ENCODE measurements at places on chromosomes 6 and 20.

- DNase-seq: no peak
Measured at GRCh38 chr6:16239798-16240123, 1.4 kb downstream of the GMPR start.

DNA sequence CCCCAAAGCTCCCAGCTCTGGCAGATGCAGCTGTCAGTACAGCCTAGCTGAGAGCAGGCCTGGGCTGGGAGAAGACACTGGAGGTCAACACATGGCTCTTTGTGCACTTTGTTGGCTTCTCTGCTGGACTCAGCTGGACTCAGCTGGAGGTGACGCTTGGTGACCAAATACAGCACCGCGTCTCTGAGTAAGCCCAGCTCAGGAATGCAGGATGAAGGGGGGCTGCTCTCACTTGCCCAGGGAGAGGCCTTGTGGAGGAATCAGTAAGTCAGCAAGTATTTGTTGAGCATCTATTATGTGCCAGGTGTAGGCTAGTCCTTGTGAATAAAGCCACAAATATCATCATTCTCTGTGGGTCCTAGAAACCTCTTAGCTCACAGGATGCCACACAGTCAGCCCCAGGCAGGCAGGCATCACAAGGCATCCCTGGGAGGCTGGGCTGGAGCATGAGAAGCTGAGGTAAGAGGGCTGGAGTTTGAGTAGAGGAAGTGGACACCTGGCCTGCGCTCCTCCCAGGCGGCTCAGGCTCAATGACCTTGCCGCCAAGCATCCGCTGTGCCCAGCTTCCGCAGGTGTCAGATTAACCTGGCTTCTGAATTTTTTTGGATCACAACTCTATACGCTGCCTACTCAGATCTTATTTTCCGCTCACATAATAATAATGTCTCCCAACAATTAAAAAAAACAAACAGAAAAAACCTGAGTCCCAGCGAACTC, 95.4 kb downstream of the TMEM170B start:
- no peak for DNase-seq

GRCh38 chr6:34938268-34938667, 49.2 kb downstream of the ANKS1A start:
- DNase-seq: no peak

DNA sequence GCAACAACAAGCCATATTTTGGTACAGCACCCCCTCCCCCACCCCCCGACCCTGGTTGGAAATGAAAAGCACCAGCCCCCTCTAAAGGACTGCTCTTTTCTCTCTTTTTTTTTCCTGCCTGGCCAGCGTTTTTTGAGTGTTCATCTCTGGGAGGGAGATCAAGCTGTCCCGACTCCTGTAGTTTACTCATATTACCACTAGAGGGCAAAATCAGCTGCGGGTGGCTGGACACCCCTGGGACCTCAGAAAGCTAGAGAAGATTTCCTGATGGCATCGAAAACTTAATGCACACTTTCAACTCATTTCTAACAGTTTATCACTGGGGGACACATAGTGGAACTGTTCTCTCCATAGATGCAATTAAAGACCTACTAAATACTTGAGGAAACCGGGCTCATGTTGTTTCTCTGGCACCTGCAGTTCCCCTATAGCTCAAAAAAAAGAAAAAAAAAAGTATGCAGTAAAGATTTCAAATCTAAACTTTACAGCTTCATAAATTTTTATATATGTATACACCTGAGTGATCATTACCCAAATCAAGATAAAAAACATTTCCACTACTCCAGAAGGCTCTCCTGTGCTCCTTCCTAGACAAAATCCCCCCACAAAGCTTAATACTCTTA, 24.4 kb downstream of the CNBD2 start:
- peak; percentile 15 for DNase-seq

GRCh38 chr6:139376017-139376330, 1.5 kb upstream of the CITED2 start:
- no peak for DNase-seq

DNA sequence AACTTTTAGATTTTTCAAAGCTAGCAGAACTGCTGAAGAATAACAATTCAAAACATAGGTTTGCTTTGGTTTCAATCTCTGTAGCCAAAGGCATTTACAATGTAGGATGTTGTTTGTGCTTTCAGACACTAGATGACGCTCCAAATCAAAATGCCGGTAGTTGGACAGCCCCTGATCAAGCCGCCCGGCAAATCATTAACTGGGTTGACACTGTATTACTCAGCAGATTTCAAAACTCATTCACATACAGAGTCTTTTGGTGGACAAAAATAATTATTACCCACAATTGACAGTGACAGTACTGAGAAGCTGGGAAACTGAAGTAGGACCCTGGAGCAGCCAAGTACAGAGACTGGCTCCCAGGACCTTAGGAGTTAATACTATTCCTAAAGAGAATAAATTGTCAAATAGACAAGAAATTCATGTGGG, 21.3 kb upstream of the HFE start:
- peak; percentile 36 for DNase-seq

DNA sequence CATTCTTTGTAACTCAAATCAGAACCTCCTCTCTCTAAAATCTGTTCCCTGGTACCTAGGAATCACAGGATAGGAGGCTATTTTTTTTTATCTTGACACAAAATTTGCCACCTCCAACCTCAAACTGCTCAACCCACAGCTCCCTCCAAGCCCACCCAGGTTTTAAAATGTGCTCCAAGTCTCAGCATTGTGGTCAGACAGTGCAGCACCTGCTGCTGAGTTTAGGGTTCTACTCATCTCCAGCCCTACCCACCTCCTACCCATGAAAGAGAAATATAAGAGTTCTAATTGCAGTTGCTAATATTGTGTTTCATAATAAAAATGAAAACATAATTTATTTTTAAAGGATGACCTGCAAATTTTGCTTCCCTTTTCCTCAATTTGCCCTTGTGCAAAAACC, 496.5 kb downstream of the MAFB start:
- DNase-seq: no peak

- DNase-seq: no peak
Measured at GRCh38 chr20:19975901-19976300, 41.3 kb upstream of the NAA20 start.

DNA sequence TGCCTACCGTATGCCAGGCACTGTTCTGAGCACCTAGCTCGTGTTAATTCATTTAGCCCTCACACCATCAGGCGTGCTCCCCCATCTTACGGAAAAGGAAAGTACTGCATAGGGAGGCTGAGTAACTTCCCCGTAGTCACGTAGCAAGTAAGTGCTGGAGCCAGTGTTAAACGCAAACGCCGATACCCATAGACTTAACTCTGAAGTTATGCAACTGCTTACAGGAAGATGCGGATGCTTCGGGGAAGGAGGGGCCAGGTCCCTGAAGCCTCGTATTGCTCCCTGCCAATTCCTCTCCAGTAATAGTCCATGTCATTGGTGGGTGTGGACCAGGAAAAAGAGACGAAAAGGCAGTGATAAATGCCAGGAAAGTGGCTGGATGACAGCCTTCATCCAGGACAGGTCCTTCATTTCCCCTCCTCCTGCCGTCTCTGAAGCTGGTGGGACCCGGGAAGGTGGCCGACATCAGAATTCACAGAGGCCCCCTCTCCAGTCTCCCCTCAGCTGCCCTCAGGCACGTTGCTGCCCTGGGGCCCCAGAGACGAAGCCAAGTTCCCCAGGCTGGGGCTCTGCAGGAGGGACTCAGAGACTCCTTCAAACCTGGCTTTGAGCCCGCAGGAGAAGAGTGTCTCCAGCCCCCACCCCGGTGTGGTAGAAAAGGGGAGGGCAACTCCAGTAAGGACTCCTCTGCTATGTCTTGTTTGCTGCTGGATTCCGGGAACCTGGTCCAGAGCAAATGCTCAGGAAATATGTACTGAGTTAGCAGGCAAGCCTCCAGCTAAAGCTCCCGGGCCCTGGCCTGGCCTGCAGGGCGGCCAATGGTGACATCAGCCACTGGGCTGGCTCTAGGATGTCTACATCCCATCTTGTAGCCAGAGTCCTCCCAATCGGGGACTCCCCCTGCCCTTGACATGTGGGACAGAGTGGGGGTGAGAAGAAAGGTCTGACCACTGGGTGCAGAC, 37.8 kb downstream of the RAB44 start:
- no peak for DNase-seq

DNA sequence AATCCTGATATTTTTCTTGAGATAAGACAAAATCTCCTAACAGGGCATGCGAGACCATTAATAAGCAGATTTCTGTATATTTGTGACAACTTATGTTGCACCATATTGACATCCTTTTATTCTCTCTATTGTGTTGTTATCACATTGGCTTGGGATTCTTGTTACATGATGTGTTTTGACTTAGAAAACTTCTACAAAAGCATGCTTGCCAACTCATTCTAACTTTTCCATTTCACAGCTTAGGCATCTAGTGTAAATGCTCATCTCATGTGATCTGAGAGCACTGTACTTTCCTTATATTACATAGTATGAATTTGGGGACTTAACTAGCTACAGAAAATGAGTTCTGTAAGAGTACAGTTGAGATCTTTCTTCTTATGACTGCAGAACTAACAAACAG, 1040.7 kb upstream of the ADGRB3 start:
- DNase-seq: no peak

GRCh38 chr20:37365760-37366638, 20.1 kb downstream of the SRC start:
- DNase-seq: no peak

- no peak for DNase-seq
Measured at GRCh38 chr6:105726902-105727655, 324.2 kb upstream of the PREP start.

DNA sequence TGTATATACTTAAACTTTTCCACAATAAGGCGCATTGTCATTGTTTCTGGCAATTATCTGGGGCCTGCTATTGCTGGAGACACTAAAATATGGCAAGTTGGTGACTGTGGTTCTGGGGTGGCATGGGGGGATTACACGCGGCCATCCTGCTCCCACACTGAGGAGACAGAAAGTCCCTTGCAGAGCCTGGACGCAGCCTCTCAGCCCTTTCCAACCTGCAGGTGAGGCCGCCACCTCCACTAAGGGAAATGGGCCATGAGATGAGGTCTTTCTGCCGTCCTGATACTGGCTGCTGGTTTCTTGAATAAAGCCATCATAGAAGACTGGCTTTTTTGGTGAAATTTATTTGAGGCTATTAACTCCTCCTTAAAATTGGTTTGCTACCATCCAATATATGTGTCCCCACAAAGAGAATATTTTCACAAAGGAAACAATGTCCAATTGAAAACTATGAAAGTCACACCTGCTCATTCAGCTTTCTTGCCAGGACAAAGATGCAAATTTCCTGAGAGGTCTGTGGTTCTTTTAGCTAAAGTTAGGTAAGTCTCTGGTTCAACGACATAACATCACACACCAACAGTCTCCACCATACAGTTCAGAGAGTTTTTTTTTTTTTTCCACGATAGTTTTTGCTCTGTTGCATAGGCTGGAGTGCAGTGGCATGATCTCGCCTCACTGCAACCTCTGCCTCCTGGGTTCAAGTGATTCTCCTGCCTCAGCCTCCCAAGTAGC, 13.0 kb downstream of the TXNDC5 start:
- DNase-seq: no peak
